ENCODE measurements at places on chromosomes 7 and 10.
A peak's percentile ranks its signal among the peaks of the same experiment; 100 is the strongest.

GRCh38 chr10:128484041-128484440 lies 357.8 kb upstream of the MKI67 start:
- no peak for DNase-seq

DNA sequence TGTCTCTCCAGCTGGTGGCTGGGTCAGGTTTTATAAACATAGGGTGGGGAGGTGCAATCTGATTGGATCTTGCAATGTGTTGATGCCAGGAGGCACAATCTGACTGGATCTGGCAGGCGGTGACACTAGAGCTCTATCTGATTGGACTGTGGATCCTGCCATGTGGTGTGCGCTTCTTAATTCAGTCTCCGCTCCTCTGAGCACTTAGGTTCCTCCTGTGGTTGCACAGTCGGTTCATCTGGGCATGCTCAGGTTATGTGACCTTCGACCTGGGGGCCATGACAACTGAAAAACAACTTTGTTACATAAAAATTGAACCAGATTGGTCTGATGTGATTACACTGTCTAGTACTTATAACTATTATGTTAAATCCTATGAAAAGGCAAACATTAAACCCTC lies 127.1 kb upstream of the SVIL start:
- no peak for DNase-seq

- no peak for DNase-seq
Measured at GRCh38 chr7:125127304-125127703, 197.7 kb upstream of the POT1 start.

DNA sequence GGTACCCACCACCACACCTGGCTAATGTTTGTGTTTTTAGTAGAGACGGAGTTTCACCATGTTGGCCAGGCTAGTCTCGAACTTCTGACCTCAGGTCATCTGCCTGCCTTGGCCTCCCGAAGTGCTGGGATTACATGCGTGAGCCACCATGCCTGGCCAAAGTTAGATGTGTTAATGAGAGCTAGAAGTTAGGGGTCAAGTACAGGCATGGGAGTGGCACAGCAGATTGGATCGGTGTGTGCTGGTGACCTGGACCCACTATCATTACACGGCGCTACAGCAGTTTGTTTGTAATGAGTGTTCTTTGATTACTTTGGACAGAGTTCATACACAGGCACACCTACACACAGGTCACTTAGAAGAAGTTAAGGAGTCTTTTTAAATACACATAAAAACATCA lies 36.7 kb downstream of the DNAJB6 start:
- DNase-seq: no peak

- DNase-seq: no peak
Measured at GRCh38 chr7:45215601-45216062, 58.0 kb downstream of the RAMP3 start.

- DNase-seq: peak; percentile 49
Measured at GRCh38 chr10:102869258-102870198, at the start of gene AS3MT. Gene AS3MT (plus strand): TSS chr10:102869470. CDS start chr10:102869593, 123 bp downstream.

DNA sequence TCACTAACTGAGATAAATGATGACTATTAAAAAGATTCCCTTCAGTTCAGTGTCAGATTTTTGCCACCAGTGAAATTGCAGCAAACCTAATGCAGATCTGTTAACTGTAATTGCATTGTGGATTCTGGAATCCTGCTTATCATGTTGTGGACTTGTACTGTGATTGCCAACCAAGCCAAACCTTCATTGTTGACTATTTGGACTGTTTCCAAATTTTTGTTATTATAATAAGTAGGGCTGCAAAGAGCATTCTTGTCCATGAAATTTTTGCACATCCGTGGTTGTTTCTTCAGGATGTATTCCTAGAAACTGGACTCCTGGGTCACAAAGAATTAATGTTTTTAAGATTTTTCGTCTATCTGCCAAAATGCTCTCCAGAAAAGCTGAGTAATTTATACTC lies 281.6 kb upstream of the ZMIZ1 start:
- no peak for DNase-seq

- DNase-seq: no peak
Measured at GRCh38 chr10:31507427-31507826, 188.4 kb downstream of the ZEB1 start.

GRCh38 chr7:25303281-25304181 lies 75.2 kb upstream of the NPVF start:
- DNase-seq: peak; percentile 18

- peak; percentile 25 for DNase-seq
Measured at GRCh38 chr10:104123397-104123796, 1.4 kb downstream of the SFR1 start.

DNA sequence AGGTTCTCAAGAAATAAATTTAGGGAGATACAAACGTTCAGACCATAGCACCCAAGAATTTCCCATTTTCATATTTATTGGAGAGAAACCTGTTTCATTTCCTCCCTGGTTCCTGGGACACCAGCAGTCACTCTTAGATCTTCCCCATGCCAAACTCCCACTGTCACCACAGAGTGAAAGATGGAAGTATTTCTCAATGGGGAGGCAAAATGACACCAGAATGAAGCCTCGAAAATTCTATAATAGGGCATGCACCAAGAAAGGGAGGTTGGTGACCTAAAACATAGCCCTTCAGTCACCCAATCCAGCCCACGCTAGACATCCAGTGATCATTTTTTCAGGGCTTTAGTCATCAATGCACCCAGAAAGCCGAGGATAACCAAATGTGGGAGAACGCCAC lies 148.1 kb upstream of the PLXDC2 start:
- no peak for DNase-seq

- DNase-seq: no peak
Measured at GRCh38 chr7:630539-630938, 96.0 kb upstream of the DNAAF5 start.

DNA sequence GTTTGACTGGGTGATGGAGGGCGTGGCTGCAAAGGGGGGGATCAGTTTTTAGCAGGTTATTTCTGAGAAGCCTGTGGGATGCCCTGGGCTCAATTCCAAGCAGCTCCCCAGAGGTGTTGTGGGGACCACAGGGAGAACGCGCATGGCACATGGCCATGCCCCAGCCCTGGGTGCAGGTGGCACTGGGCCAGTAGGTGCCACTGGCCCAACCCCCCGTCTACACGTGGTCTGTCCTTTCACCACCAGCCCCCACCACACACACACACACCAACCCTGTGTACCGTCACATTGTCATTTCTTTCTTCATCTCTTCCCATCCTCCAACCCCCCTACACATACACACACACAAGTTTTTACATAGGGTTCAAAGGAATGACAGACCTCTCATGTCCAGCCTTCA lies 115.1 kb upstream of the STK17A start:
- no peak for DNase-seq

DNA sequence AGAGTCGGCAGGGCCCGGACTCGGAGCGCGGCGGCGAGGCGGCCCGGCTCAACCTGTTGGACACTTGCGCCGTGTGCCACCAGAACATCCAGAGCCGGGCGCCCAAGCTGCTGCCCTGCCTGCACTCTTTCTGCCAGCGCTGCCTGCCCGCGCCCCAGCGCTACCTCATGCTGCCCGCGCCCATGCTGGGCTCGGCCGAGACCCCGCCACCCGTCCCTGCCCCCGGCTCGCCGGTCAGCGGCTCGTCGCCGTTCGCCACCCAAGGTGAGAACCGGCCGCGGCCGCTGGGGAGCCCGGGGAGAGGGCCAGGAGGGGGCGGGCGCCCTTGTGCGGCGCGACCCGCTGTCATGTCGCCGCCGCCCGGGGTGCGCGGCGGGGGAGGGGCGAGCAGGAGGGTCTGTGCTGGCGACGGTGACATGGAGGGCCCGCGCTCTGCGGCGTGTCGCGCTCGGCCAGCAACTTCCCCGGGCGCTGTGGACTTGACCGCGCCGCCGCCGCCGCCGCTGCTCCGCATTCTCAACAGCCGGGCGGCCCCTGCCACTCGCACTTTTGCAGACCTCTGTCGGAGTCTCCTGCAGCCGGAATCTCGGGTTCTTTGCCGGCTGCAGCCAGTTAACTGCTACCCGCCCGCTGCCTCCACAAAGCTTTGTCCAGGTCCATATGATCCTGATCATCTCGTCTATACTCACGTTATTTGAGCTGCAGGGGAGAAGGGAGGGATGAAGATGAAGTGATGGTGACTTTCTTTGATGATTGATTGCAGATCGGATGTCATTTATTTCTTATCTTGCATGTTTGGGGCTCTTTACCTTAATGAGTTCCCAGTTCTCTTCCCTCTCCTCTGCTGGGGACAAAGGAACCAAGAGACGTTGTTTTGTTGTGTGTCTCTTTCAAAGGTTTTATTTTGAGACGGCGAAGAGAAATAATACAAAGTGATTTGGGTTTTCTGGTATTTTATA lies 869 bp downstream of the TRIM24 start:
- DNase-seq: peak; percentile 46

- peak; percentile 43 for DNase-seq
Measured at GRCh38 chr10:75470901-75471300, 39.5 kb downstream of the LRMDA start.

DNA sequence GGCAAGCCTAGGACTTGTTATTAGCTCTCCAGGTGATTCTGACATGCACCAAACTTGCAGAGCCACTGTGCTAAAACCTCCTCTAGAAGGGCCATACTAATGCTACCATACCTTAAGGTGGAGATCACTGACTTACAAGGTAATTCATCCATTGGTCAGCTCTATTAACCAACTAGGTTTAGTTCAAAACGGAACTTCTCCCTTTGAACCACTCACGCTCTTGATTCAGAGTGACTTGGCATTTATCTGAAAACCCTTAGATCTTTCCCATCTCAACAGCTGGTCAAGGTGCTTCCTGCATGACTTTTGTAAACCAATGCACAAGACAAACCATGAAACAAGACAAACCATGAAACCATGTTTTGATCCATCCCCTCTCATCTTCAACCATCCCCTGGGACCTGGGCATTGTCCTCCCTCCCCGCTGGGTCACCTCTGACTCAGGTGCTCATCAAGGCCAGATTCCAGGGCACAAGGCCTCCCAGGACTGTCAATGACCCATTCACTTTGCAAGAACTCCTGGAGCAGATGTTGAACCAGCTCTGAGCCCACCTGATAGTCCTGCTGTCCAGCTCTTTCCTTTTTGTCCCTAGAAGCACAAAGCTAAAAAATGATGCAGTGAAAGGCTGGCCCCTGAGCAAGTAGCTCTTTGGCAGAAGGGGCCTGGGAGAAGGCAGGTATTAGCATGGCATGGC lies 18.8 kb downstream of the IMPDH1 start:
- no peak for DNase-seq

DNA sequence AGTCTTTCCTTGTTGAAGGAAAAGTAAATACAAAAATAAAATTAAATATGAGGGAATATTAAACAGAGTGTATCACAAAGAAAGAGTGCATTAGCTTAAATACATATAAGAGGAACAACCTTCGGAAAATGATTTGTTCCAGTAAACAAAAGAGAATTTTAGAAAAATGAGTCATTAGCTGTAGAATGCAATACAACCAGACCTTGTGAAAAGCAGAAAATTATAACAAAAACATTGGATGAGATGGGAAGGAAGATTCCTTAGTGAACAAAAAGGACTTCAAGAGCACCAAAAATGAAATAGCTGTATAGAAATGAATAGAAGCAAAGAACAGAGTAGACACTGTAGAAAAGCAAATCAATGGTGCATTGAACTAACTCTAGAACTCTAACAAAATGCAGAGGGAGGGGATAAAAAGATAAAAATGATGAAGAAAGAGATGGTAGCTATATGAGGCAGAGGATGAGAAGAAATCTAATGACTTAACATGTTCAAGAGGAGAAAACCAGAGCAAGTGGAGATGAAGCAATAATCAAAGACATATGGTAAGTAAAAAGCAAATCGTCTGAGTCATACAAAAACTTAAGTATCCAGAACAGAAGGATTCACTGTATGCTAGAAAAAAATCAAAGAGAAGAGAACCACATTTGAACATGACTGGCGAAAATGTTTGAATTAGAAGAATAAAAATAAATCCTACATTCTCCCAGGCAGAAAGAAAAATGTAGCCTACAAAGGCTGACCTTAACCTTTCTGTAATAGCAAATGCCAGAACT lies 190.5 kb downstream of the TMEM26 start:
- DNase-seq: peak; percentile 78

DNA sequence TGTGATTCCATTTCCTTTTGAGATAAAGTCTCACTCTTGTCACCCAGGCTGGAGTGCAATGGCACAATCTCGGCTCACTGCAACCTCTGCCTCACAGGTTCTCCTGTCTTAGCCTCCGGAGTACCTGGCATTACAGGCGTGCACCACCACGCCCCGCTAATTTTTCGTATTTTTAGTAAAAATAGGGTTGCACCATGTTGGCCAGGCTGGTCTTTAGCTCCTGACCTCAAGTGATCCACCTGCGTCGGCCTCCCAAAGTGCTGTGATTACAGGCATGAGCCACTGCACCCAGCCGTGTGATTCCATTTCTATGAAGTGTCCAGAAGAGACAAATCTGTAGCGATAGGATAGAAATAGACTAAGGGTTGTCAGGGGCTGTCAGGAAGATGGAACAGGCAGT lies 60.4 kb downstream of the CLIP2 start:
- no peak for DNase-seq

- no peak for DNase-seq
Measured at GRCh38 chr7:112263519-112263918, 57.0 kb downstream of the ZNF277 start.

DNA sequence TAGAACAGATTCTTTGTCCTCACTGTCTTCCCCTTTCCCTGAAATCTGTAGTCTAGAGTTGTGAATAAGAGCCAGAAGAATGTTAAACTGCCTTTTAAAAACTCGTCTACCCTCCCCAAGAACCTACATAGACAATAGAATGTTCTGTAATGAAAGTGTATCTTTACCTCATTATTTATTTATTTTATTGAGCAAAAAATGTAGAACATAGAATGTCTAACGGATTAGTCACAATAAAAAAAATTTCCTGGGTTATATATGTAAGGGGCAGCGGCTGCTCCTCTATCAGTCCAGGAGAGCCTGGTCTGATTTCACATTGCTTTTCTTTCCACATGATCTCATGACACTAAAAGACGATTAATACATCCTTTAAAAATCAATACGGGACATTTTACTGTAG lies 135.7 kb downstream of the SDK1 start:
- peak; percentile 96 for DNase-seq

DNA sequence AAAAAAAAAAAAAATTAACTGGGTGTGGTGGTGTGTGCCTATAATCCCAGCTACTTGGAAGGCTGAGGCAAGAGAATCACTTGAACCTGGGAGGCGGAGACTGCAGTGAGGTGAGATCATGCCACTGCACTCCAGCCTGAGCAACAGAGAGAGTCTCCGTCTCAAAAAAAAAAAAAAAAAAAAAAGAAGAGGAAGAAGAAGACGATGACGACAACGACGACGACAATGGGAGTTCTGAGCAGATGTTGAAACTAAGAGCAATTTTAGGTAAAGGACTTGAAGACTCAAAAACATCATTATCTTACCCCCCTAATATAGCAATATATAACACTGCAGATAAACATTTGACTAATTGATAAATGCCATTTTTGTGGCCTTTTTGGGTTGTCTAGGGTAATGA lies 39.5 kb upstream of the PPP1R17 start:
- DNase-seq: no peak

DNA sequence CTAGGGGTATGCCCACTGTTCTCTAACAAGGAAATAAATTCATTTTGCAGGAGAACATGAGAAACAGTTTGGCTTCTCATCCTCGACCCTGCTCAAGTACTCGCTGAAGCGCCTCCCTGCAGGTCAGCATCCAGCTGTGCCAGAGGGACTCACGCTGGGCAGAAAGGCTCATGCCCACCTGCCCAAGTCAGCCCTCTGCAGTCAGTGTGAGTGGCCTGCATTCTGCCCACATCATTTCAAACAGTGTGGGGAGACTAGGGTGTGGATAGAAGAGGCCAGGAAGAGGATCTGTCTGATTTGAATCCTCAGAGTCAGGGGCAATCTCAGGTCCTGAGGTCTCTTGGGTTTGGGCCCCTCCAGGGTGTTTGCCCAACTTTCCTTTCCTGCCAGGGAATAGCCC lies 297.8 kb downstream of the ELMO1 start:
- no peak for DNase-seq

GRCh38 chr10:112585126-112585525 lies 138.1 kb downstream of the VTI1A start:
- peak; percentile 84 for DNase-seq

- no peak for DNase-seq
Measured at GRCh38 chr10:97911217-97911616, 61.6 kb downstream of the GOLGA7B start.

Measured in fibroblast of skin of back (primary cell).